GM12864 (cell line): ENCODE measurements at places on chromosomes 2 and 18.

DNA sequence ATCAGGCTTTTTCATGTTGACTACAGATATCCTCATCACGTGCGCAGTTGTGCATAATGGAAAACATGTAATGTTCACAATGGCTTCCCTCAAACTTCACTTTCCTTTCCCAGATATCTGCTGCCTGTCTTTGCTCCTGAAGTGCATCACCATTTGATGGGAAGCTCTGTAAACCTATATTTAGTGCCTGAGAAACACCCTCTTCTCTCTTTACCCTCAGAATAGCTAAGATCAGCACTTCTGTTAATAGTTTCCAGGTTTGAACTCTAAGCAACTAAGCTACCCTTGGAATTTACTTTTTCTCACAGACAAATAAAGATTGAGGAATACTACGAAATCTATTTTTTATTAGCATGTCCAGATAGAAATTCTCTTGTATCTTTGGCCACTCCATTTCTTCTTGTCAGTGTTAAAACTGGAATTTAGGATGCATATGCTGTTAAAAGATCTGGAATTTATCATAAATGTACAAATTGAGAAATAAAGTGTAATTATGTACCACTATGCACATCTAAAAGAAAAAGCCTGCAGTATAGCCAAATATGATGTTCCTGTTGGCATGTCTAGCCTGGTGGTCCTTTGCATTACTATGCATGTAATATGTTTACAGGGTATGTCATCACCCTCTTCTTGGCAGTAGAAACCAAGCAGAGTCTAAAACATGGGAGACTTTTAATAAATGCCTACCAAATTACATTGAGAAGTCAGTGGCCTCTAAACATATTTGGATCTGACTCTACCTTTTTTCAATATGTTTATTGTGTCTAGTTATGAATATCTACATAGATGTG, 278.7 kb downstream of the FIGN start:
- no peak for DNase-seq

- DNase-seq = no peak
Observed at GRCh38 chr2:179336782-179337534, 72.3 kb upstream of the SESTD1 start.

DNA sequence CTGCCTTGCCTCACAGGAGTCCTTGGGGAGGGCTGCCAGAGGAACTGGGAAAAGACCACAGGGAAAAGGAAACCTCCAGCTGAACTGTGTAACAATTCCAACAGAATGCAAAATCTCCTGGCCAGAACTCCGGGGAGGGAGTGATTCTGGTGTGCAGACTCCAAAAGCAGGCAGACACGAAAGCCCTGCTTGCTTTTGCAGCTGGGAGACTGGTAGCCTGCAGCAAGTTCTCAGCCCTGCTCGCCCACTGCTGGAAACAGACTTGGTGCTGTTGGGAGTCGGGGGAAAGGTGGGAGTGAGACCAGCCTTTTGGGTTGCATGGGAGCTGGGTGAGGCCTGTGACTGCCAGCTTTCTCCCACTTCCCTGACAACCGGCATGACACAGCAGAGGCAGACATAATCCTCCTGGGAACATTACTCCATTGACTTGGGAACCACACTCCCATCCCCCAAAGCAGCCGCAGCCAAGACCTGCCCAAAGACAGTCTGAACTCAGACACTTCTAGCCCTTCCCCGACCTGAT, 26.0 kb upstream of the NMI start:
- no peak for DNase-seq

DNA sequence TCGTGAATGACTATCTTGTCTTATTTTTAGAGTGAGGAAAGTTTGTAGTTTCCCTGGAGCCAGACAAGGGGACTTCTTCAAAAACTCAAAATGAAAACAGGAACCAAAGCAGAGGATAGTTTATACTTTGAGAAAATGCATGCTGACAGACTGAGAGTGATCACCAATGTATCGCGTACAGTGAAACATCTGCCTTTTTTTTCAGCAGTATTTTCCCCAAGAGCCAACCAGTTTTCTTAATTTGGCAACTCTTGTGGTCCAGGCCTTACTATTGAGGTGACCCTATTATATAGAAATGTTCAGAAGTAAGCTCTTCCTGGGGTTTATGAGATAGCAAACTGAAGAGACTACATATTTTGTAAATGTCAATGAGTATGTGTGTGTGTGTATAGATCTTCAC, 153.7 kb upstream of the VRK2 start:
- peak; percentile 47 for DNase-seq
